Activated T-cell treated with anti-CD3 and anti-CD28 coated beads, Interleukin-2, amount 50 U/mL, for 72 hours (primary cell): ENCODE measurements at places on chromosomes 3 and 15. TPM values are rescaled to one million over a fixed set of nuclear protein-coding genes. Genes with fewer than 3 reads are reported as not detected.

Gene TGM4
- not detected for total RNA-seq

Gene PARP15
- total RNA-seq, result 23.7 TPM

Gene DNAJA4
- total RNA-seq, result 30.7 TPM

Gene FGF7
- total RNA-seq, result not detected

Gene CCDC9B
- total RNA-seq, result 1.6 TPM

Gene MFSD1
- total RNA-seq, result 11.2 TPM

Gene MME
- total RNA-seq, result not detected

Gene CCDC80
- total RNA-seq, result not detected

Gene GABRR3
- total RNA-seq, result not detected

Gene PLA2G4D
- total RNA-seq, result not detected

Gene NAALADL2
- total RNA-seq, result 0.58 TPM

Gene GJD2
- total RNA-seq, result not detected
